Renal cortical epithelial cell (primary cell): ENCODE measurements at places on chromosomes 7 and 10.

DNA sequence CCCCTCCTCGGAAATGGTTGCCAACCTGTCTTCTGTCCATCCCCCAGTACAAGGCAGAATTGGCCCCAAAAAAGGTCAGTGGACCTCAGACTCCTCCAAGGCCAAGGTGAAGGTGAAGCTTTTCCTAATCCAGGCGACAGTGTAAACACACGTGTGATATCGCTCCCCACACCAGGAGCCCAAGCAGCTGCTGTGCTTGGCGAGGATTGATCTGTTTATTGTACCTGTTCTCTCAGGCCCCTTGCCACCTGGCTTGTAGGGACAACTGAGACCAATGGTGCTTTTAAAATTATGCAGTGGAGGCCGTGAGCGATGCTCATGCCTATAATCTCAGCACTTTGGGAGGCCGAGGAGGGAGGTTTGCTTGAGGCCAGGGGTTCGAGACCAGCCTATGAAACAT, 66.1 kb upstream of the GTF2IRD1 start:
- DNase-seq: no peak

DNA sequence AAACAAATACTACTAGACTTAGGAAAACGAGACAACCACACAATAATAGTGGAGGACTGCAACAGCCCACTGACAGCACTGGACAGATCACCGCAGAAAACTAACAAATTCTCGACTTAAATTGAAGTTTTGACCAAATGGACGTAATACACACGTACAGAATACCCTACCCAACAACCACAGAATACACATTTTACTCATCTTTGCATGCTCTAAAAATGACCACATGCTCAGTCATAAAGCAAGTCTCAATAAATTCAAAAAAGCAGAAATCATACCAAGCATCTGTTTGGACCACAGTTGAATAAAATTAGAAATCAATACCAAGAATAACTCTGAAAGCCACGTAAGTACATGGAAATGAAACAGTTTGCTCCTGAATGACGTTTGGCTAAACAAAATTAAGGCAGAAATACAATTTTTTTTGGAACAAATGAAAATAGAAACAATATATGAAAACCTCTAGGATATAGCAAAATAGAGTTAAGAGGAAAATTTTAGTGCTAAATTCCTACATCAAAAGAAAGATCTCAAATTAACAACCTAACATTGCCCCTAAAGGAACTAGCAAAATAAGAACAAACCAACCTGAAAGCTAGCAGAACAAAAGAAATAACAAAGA, 30.6 kb downstream of the MAPK8 start:
- no peak for DNase-seq

- DNase-seq: no peak
These were observed 126.3 kb downstream of the ARHGAP21 start for GRCh38 chr10:24597426-24597825.

DNA sequence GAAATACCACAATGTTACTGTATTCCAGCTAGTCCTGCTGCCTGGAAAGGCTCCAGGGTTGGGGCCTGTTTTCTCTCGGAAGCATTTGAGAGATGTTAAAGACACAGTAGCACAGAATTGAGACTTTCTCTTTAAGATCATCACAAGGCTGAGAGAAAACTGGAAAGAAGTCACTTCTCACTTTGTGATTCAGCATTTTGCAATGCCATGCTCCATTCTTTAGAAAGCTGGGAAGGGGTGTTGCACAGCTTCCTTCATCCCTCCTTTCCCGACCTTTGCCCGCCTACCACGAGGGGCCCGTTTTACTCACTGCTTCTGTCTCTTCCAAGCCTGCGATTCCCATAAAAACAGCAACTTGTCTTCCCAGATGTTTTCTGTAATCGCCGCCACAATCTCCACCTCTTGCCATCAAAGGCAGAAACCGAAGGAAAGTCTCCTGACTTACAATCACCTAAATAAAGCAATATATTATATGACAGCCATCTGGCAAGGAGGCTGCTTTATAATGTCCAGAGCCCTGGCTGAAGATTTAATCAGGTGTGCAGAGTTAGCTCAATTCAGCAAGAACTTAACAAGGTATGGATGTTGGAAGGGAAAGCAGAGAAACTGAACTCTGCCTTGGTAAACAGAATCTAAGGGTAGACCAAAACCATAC, 18.9 kb downstream of the NOD1 start:
- peak; percentile 93 for DNase-seq

GRCh38 chr7:110253093-110253492, 837.8 kb upstream of the LRRN3 start:
- DNase-seq: no peak

DNA sequence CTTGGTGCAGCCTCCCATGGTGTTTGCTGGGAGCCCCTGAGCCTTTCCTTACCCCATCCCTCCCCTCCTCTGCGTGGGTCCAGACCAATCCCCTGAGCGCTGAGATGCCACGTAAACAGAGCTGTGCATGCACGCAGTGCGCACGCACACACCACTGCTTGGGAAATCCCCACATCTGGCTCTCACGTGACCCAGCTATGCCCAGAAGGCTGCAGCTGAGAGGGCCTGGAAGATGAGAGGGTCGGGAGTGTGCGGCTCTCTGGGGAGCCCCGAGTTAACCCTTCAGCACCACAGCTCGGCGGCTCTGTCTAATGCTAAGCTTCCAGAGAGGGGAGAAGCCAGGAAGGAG, 177.2 kb downstream of the SH3PXD2A start:
- DNase-seq: peak; percentile 59

DNA sequence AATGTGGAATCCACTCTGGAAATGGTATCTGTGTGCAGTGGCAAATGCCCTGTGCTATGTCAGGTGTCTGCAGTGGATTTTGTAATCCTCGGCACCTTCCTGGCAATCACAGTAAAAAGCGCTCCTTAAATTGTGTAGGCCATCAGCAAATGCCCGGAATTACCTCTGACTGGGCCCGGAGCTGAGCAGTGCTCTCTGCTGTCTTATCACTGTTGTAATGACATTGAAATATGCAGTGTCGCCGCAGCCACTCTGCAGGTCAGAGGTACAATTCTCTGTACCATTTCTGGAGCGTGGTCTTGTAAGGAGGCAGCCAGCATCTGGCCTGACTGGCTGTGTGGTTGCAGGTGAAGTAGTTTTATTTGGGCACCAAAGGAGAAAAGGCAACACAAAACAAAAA, 416.4 kb upstream of the MKI67 start:
- DNase-seq: no peak

DNA sequence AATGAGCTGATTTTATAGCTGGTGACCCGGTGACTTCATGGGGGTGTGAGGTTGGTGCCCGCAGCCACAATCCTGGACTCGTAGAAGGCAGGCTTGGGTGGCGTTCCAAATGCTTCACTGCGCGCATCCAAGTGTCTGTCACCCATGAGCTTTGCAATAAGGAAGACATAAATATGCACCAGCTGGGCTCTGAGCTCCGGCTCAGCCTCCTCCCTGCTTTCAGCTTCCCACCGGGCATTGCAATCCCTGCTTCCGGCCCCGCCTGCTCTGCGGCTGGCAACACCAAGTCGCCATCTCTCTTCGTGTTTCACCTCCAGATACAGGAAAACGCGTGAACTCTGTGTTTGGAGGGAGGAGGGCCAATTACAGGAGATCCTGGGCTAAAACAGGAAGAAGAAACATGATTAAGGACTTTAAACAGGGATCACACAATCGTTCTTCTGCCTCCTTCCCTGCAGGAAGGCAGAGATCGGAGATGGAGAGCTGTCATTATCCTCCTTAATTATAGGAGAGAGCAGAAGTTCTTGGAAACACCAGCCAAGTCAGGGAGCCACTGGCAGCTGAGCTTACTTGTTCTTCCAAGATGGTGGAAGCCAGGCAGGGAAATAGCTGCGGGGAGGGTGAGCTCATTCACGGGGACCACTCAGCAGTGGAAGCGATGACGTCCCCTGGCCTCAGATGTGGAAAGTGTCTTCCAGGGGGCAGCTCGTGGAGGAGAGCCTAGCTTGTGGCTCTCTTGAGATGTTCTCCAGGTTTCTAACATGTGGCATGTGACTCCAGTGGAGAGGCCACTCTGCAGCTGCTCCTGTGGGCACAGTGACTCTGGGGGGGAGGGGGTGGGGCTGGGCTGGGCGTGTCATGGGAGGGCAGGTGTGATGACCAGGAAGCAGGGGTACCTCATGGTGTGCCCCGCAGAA, 134.9 kb downstream of the CAMK1D start:
- DNase-seq: no peak

DNA sequence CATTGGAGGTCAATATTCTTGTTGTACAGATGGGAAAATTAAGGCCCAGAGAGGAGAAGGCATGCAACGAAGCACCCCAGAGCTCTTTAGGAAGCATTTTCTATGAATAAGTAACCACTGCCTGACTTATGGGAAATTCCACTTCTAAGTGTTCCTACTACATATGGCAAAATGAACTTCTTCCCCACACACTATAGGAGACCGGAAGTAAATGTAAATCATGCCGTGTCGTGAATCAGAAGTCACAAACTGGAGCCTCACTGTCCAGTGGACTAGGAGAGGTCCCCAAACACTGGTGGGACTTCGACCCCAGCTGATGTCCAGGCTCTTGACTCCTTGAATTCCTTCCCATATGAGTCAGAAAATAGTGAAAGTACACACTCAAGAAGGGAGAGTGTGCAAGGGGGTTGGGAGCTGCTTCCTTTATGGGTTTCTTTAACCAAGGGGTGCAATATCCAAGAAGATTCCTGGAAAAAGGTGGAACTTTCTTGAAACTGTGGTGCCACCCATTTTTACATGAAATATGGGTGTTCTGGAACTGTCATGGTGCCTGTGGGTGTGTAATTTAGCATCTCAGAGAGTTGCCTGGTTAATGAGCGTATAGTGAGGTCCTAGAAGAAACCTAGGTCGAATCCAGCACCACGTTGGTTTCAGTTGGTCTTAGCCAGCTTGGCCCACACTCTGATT, 6.7 kb downstream of the RASSF4 start:
- DNase-seq: peak; percentile 63

- no peak for DNase-seq
These were observed 37.5 kb downstream of the AGAP4 start for GRCh38 chr10:45809837-45810236.

GRCh38 chr10:47456079-47456785, 27.7 kb downstream of the ANXA8 start:
- no peak for DNase-seq

DNA sequence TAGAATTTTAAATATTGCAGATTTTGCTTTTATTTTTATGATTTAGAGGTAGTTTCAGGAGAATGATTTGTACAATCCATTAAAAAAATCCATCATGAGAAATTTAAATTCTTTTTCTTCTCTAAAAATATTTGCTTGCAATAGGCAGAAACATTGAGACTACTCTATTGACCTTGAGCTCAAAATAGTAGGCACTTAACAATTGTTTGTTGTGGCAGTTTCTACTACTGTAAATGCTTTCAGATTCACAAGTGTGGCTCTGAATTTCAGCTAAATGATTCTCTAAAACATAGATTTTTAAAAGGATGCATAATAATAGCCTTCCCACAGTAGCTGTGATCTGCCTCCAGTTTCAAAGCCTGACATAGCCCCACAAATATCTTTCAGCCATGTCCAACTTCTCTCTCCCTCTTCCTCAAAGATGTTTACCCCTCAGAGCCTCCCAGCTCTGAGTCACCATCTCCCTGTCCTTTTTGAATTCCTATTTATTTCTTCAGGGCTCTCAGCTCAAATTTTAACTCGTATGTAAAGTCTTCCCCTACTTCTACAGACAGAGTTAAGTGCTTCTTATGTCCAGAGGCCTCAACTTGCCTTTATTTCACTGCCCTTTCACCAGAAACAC, 160.5 kb downstream of the AOAH start:
- DNase-seq: peak; percentile 25

- DNase-seq: no peak
These were observed 9.0 kb upstream of the CHN2 start for GRCh38 chr7:29185613-29186012.

- DNase-seq: no peak
These were observed 68.5 kb downstream of the EPDR1 start for GRCh38 chr7:37988721-37989650.

GRCh38 chr7:32319012-32319382, 171.2 kb downstream of the LSM5 start:
- no peak for DNase-seq

- DNase-seq: no peak
These were observed 153.3 kb upstream of the PRSS1 start for GRCh38 chr7:142595816-142596516.

- no peak for DNase-seq
These were observed 160.6 kb downstream of the GRK5 start for GRCh38 chr10:119367841-119368549.

GRCh38 chr7:46775020-46775419, 806.9 kb downstream of the TNS3 start:
- DNase-seq: no peak

DNA sequence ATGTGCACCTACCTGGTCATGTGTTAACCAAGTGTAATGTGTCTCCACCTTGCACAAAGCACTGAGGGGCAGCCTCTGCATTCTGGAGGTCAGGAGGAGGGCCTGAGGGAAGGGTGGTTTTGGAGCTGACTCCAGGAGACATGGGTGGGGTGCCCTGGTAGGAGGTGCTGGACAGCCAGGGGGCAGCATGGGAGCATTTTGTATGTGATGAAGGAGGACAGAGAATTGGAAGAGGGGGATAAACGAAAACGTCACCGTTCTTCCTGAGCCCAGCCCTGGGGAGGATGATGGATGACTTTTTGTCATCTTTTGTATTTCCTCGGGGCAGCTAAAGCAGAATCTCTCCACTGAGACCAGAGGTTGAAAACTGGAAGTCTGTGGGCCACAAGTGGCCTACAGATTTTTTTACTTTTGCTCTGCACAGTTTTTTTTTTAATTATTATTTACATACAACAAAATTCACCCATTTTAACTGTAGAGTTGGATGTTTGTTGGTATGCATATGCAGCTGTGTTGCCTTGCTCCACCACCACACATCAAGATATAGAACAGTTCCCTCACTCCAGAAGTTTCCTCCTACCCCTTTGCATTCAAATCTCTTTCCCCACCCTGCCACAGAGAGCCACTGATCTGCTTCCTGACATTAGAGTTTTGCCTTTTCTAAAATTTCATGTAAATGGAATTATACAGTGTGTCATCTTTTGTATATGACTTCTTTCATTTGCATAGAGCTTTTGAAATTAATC, 242.5 kb downstream of the VTI1A start:
- DNase-seq: no peak

DNA sequence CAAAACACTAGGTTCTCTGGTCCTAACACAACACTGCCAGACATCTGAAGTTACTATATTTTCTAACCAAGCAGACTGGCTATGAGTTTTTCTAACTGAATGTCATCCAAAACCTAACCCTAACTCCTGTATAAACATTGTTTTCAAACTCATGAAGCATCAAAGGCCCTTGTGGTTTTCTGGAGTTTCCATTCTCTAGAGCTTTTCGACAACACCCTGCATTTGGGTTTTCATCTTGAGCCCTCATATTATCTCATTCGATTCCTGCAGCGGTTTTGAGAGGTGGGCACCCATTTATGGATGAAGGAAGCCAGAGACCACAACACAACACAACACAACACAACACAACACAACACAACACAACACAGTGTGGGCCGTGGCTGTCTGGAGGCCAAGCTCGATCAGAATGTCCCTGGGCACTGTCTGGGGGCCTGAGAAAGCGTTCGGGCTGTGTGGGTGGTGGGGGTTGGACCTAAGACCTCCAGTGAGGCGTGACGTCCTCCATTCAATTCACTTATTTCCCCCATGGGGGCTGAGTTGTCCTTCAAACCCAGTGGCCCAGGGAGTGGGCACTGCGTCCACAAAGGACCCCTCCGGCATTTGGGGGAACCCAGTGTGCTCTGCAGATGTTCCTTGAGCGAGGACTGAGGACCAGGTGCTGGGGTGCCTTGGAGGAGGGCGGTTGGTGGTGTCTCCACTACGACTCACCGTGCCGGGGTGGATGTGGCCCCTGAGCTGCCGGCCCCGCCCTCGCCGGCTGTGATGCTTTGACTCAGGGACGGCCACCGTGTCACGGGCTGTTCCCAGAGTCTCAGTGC, 490.4 kb downstream of the DNAJB6 start:
- no peak for DNase-seq
